ENCODE measurements at places on chromosomes 1 and 21. TPM values are rescaled to one million over a fixed set of nuclear protein-coding genes. Genes with fewer than 3 reads are reported as not detected.

DNA sequence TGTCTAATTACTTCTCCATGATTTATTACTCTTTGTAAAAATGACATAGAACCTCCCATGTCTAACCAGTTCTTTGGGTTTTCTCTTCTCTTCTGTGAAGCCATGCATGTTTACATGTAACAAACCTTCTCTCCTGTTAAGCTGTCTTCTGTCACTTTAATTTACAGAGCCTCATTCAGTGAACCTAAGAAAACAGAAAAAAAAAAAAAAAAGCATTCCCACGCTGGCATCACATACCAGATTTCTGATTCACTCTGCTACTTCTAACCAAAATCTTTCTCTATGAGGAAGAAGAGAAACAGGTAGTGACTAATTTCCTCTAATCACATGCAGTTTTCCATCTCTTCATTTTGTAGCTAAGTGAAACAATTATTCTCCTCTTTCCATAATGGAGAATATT, 141.4 kb upstream of the CXADR start:
- DNase-seq = no peak

DNA sequence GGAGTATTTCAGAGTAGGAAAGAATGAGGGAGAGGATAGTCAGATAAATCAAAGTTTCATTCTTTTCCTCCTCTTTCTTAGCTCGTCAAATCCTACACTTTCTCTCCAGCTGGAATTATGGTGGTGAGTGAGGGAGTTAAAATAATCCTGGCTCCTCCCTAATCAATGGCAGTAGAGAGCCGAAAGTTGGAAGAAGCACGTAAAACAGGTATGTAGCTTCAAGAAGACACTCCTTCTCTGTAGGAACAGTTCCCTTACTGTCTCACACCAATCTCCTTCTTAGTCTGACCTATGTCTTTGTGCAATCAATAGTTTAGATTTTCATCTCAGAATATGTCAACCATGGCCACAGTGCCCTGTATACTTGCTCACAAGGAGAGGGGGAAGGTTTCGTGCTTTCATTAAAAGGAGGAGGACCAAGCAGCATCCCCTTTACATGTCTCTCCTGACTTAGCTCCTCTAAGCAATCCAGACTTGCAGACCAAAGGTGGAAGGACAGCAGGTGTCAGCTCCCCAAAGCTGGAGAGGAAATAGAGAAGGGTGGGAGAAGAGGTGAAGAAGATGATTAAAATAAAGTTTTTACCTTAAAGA, 878 bp downstream of the MINDY1 start:
- no peak for DNase-seq

- DNase-seq = no peak
Measured at GRCh38 chr1:210535761-210536160, 207.1 kb downstream of the HHAT start.

- DNase-seq = no peak
Measured at GRCh38 chr1:156760092-156760795, 7.1 kb upstream of the PRCC start.

- no peak for DNase-seq
Measured at GRCh38 chr1:60502506-60502905, 428.9 kb upstream of the C1orf87 start.

GRCh38 chr1:186152227-186152619, 222.8 kb downstream of the TPR start:
- no peak for DNase-seq

DNA sequence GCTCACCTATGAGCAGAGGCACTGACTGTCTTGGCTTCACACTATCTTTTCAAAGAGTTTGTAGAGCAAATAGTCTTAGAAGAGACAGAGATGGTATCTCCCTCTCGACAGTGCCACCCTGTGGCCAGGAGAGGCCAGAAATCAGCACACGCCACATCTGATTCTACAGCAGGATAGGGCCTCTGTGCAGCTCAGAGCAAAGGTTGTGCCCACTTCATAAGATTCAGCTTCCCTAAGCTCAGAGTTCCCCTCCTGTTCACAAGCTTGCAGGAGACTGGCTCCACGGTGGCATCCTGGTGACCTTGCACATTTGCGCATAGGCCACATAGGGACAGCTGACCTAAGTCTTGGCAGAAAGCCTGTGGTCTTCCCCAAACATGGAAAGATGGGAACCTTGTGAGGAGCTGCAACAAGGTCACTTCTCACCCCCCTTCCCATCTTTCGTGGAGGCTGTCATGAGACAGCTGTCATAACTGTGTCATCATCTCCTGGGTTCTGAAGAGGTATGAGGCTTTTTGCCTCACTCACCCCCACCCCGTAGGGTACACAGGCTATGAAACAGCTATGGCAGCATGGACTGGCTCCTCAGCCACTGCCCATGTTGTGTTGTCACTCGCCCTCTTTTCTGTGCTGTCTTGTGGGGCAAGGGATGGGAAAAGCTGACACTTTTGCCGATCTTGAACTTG, 3.0 kb downstream of the ITLN2 start:
- DNase-seq = peak; percentile 25

- no peak for DNase-seq
Measured at GRCh38 chr1:4055294-4055967, 155.4 kb upstream of the C1orf174 start.

DNA sequence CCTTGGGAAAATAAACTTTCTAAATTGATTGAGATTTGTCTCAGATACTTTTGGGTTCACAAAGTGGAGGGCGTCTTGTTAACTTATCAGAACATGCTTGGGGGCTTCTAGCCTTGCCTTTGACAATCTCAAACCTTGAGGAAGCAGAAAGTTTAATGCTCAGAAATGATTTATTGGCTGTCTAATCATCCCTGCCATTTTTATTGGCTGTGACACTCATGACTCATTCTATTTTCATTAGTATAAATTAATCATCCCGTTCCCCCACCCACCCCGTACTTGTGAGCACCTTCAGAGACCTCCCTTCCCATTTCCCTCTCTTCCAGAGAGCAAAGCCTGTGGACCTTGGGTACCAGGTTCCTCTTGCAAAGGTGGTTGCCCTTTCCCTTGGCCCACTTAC, 87.1 kb downstream of the FGGY start:
- no peak for DNase-seq

GRCh38 chr21:14995226-14995625, 69.6 kb downstream of the NRIP1 start:
- DNase-seq = no peak

GRCh38 chr1:43304771-43305300, 4.1 kb downstream of the TIE1 start:
- no peak for DNase-seq

GRCh38 chr1:151012684-151013471, 4.6 kb downstream of the PRUNE1 start:
- no peak for DNase-seq

The C1QB gene
- polyA plus RNA-seq = 18.2 TPM

DNA sequence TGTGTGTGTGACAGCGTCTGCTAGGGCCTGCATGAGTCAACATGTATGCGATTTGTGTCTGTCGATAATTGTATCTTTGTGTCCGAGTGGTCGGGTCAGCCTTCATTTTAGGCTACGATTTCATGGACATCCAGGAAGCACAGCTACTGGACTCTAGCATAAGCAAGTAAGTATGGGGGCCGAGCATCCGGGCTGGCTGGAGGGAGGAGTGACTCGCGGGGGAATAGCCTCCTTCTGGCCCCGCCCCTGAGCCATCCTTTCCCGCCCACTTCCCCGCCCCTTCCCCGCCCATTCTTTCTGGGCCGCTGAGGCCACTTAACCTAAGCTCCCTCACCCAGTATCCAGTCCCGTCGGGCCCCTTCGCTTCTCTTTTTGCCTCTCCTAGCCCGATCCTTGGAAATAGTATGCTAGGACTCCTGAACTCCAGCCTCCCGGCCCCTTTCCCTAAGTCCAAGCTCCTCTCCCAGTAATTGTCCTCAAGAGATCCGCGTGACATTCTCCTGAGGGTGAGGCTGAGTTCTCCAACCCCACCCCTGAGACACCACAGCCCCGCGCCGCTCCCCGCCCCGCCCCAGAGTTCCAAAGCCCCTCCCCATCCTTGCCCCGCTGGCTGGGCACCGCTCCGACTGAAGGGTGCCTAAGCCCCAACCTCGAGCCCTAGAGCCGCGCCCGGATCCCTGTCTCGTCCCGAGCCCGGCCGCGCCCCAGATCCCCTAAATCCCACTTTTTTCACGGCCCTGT, 1.2 kb downstream of the MAP3K6 start:
- DNase-seq = peak; percentile 94

- no peak for DNase-seq
Measured at GRCh38 chr21:32437729-32438128, 25.2 kb downstream of the EVA1C start.

- DNase-seq = no peak
Measured at GRCh38 chr1:147895123-147895522, 7.5 kb upstream of the GJA8 start.

GRCh38 chr1:20645414-20645813, 12.2 kb downstream of the PINK1 start:
- DNase-seq = no peak

The VANGL2 gene
- polyA plus RNA-seq = 40.0 TPM

DNA sequence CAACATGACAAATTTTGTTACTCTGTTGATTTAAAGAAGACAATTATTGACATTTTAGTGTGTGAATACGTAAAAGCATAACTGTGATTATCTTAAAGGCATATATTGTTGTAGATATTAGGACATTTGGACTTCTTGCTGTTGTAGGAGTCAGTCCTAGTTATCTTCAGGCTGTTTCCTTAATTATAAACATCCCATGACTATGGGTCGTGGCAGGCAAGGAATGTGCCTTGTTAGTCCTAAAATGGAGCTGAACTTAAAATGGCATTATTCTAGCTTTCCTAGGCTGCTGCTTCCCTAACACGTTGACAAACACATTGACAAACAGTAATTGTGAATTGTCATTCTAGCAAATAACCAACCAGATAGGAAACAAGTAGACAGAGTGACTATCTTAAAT, 4.4 kb upstream of the MPZL1 start:
- DNase-seq = no peak
